ENCODE measurements at places on chromosomes 5 and 9.
A peak's percentile ranks its signal among the peaks of the same experiment; 100 is the strongest.

GRCh38 chr9:94767331-94768072, 41.0 kb downstream of the AOPEP start:
- DNase-seq = no peak

GRCh38 chr5:112533362-112533761, 114.3 kb upstream of the EPB41L4A start:
- DNase-seq = no peak

- no peak for DNase-seq
These were observed 20.6 kb downstream of the MARCHF3 start for GRCh38 chr5:127009784-127010183.

DNA sequence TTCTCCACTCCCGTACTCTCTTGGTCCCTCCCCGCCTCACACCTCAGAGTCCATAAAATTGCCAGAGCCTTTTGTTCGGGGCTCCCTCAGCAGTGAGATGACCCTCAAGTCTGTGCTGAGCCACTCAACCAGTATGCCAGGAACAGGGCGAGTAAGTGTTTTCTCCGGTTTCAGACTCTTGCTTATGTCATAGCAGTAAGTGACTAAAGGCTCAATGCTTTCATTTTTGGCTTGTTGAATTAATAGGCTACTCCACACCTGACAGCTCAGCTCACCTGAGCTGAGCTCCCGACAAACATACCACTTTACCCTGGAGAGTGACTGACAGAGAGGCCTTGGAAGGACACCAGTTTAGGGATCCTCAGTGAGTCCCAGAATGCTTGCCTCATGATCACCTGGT, 30.5 kb downstream of the PCSK1 start:
- no peak for DNase-seq

- DNase-seq = peak; percentile 58
These were observed 77.5 kb upstream of the IFNE start for GRCh38 chr9:21559402-21560280.

- no peak for DNase-seq
These were observed 527.8 kb upstream of the ZNF608 start for GRCh38 chr5:125274211-125274610.

- DNase-seq = no peak
These were observed 30.5 kb upstream of the MSH3 start for GRCh38 chr5:80623999-80624398.

DNA sequence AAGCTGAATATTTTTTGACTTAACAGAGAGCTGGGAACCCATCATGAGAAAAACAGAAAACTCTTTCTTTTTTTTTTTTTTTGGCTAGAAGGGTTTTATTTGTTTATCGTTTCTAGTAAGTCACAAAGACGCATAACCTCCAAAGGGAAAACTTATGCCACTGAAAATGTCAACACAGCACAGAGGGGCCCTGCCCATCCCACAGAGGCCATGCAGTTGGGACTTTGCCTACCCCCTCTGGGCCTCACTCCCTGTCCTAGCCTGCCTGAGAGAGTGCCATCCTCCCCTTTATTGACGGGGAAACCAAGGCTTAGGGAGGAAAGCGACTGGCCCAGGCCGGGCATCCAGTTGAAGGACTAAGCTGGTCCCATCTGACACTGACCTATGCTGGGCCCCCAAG, 74.7 kb downstream of the VAV2 start:
- no peak for DNase-seq

GRCh38 chr9:71253011-71253410, 131.6 kb upstream of the TRPM3 start:
- no peak for DNase-seq

DNA sequence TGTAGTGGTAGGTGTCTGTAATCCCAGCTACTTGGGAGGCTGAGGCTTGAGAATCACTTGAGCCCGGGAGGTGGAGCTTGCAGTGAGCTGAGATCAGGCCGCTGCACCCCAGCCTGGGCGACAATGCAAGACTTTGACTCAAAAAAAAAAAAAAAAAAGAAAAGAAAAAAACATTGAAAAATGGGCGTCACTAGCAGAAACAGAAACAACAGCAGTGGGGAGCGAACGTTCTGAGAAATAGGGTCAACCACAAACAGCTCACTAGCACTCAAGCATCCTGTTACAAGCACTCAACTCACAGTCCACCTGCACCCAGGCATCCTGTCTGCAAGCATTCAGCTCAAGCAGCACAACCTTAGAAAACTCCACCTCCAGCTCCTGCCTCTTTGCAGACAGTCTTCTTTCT, 17.2 kb downstream of the TRIM14 start:
- DNase-seq = peak; percentile 67

DNA sequence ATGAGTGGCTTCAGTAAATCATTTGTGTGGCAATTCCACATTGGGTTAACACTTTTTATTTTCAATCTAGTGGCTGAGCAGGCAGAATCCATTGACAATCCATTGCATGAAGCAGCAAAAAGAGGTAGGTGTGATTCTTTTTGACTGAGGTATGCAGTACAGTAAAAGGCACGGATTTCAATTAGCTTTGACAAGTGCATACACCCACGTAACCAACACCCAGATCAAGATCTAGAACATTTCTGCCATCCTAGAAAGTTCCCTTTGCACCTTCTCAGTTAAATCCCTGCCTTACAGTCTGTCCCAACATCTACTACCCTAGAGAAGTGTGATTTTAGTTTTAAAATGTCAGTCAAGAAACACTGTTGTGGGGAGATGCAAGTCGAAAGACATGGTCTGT, 43.4 kb downstream of the OSTF1 start:
- DNase-seq = no peak

DNA sequence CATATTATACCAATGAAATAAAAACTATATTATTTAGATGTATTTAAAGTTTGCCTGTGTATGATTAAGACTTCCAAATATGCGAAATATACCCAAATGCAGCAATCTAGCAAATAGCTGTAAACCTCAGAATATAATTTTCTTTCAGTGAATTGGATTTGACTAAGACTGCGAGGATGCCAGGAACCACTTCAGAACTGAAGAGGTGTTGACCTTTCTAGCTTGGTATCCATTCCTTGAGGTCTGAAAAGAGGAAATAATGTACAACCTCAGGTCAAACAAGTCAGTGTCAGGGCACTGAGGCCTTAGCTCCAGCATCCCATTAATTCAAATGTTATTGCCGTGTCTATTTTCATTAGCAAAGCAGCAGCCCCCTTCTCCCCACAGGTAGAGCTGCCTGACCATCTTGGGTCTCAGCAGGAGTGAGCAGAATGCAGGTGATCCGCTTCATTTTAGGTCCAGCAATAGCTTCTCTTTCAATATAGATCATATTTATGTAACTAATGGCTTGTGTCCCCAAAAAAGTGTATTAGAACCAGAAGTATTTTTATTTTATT, 100.0 kb downstream of the KIAA1958 start:
- no peak for DNase-seq

DNA sequence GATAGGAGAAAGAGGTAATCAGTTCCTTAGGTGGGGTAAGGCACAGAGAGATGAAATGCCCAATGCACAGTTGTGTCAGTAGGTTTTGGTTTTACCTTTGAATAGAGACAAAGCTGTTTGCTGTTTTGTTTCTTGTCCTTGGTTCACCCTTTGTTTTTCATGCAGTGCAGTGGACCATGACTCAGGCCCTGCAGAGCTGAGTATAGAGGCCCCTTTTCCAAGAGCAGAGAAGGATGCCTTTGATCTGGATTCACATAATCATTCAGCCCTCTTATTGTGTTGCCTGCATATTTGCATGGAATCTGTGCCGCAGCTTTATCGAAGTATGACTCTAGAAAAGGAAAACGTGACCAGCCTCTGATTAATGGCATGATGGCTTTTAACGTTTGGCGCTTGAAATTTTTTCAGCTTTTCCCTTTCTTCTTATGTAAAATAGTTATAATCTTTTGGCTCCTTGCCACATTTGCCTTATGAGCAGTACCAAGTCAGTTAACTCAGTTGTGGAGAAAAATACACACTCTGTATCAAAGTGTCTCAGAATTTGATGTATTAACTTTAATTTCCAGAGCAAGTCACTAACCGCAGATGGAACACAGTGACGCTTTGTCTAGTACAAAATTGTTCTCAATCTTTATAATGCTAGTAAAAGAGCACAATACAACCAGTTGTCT, 197.6 kb downstream of the KDM4C start:
- no peak for DNase-seq

- DNase-seq = no peak
These were observed 255.7 kb downstream of the ENC1 start for GRCh38 chr5:74384851-74385250.

GRCh38 chr9:2992427-2992826, 148.5 kb upstream of the PUM3 start:
- no peak for DNase-seq

GRCh38 chr9:112969730-112970129, 42.3 kb downstream of the ZNF883 start:
- DNase-seq = no peak

DNA sequence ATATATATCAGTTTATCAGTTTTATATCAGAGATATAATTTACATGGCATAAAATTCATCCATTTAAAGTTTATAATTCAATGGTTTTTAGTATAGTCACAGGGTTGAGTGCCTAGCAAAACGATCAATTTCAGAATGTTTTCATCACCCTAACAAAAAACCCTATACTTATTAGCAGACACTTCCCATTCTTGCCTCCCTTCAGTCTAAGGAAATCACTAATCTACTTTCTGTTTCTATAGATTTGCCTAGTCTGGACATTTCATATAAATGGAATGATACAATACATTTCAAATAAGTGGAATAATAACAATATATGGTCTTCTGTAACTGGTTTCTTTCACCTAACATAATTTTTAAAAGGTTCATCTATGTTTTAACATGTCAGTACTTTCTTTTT, 9.6 kb upstream of the LNPEP start:
- DNase-seq = no peak

DNA sequence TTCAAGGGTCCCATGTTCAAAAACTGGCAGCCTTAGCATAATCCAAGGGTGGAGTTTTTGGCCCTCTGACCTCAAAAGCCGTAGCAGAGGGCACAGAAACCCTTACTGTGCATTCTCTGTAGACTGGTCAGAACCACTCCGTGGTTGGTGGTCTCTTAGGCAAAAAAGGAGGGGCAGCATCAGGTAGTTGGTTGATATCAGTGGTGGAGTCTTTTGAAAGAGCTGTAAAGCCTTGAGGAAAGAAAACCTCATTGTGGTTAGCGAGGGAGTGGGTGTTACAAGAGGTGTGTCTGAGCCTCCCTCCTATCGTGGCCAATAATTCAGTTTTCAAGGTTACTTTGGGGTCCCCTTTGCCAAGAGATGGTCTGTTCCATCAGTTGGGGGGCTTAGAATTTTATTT, 40.9 kb downstream of the ARHGEF28 start:
- DNase-seq = no peak

DNA sequence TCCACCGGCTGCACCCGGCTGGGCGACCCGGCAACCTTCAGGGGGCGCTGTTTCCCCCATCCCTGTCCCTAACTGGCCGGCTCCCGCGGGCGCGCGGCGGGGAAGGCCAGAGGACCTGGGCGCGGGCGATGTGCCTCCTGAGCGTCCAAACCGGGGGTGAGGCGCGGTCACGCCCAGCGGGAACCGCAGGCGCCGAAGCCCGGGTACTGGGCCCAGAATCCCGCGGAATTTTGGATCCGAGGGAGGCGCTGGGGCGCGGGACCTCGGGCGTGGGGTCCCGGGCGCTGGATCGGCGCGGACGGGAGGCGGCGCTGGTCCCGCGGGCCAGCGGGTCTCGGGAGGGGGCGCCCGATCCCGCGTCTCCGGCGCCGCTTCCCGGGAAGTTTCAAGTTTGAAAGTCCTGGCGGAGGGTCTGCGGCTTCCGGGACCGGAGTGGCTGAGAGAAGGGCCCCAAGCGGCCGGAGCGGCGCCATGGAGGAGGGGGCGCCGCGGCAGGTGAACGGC, at the start of gene PKN3:
Gene PKN3 (plus strand): TSS at position 59 of the 504 bp plus-strand sequence. CDS start 413 bp downstream, at position 472.
- peak; percentile 90 for DNase-seq

DNA sequence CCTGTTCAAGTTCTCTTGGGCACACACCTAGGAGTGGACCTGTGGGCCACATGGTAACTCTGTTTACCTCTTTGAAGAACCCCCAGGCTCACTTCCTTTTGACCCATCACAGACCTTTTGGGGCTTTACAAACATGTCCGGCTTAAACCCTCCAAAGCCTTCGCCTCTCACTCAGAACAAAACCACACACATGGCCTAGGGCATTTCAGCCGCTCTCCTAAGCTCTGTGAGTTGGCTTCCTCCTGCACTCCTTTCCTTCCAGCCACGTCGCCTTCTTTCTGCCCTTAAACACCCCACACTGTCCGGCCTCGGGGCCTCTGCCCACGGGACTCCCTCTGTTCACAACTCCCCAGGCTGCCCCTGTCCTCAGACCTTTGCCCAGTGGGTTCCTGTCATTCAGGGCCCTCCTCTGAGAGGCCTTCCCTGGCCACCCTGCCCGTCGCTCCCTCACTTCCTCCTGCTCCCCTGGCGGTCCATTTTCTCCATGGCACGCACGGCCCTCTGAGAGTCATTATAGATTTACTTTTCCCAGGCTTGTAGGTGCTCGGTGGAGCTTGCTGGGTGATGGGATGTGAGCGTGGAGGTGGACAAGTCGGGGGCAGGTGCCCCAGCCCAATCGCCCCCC, 1.9 kb downstream of the DOK3 start:
- no peak for DNase-seq

- no peak for DNase-seq
These were observed 73.1 kb downstream of the FEM1C start for GRCh38 chr5:115471345-115472063.

DNA sequence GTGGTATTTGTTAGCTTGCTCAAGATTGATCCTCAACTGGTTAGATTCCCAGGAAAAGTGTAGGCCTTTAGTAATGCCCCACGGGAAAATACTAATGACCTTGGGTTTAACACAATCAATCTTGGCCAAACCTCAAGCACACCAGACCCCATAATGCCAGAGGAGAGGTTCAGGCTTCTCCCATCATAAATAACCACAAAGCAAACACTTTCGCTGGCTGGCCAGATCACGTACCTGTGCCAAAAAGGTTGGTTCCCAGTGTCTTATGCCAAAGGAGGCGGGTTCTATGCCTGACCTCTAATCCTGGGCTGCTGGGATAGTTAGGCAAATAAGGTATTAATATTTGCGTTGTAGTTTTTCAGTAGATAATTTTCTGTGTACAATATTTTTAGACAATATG, 379.2 kb upstream of the CDH18 start:
- DNase-seq = no peak

Data from stimulated activated CD4-positive, alpha-beta T cell treated with anti-CD3 and anti-CD28 coated beads, Interleukin-4, amount 100 ng/mL, for 1 hour (primary cell).